ENCODE measurements at places on chromosomes 2 and 18. TPM values are rescaled to one million over a fixed set of nuclear protein-coding genes. Genes with fewer than 3 reads are reported as not detected.

- H3K27me3 ChIP-seq = no peaks in the 10 kb centered on the region
- H3K4me1 ChIP-seq = no peaks in the 10 kb centered on the region
- no peaks in the 10 kb centered on the region for H3K36me3 ChIP-seq
- DNase-seq = no peak
Observed at GRCh38 chr2:218329826-218330593, 26.6 kb upstream of the CATIP start.

- H3K4me3 ChIP-seq = no peak overlapping the region
- H3K4me1 ChIP-seq = no peaks in the 10 kb centered on the region
Observed at GRCh38 chr2:196266855-196267254, 95.5 kb upstream of the STK17B start.

GRCh38 chr2:54194761-54195750 is 61.0 kb downstream of the TSPYL6 start:
- no peaks in the 10 kb centered on the region for H3K36me3 ChIP-seq
- no peaks in the 10 kb centered on the region for H3K27me3 ChIP-seq
- H3K4me1 ChIP-seq = no peaks in the 10 kb centered on the region
- H3K27ac ChIP-seq = no peak overlapping the region
- DNase-seq = no peak

- no peak within 1 kb of the TSS for H3K27ac ChIP-seq
- no peaks in the 10 kb centered on the region for H3K27me3 ChIP-seq
- H3K36me3 ChIP-seq = no peaks in the 10 kb centered on the region
- no peak for DNase-seq
Observed at GRCh38 chr2:218418717-218419458, at the start of gene VIL1. VIL1 (plus strand) TSS chr2:218419123; CDS start chr2:218423779, 4,656 bp downstream.

DNA sequence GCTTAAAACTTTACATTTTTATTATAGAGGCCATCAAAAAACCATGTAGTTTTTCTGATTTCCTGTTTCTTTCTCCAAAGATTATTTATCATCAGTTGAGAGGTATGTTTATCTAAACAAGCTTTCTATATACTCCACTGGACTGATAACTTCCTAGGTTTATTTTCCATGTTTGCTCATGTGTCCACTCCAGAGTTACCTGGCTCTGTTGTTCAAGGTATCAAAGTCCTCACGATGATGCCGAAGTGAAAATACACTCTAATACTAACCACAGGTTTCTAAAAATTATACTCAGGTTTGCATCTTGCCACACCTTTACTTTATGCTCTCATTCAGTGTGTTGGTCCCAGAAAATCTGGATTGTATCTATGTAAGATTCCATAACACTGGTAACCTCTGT is 287.9 kb upstream of the GULP1 start:
- H3K27me3 ChIP-seq = no peaks in the 10 kb centered on the region
- no peak overlapping the region for H3K4me3 ChIP-seq
- no peaks in the 10 kb centered on the region for H3K4me1 ChIP-seq
- H3K36me3 ChIP-seq = no peaks in the 10 kb centered on the region
- DNase-seq = no peak

DNA sequence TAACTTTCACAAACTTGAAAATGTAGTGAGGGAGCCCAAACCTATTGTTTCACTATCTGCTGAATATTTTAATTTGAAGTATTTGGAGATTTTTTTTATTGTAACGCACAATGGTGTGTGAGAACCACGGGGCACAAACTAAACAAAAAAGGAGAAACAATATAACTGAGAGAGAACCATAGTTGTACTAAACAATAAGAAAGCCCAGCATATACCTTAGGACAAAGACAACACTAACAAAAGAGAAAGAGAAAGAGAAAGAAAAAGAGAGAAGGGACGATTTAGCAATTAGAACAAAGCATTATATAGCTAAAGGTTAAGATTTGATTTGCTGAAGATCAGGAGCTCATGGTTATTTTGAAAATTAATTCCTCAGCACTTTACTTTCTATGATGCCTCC is 906.0 kb upstream of the NXPH2 start:
- no peaks in the 10 kb centered on the region for H3K4me1 ChIP-seq
- H3K27me3 ChIP-seq = no peaks in the 10 kb centered on the region
- no peaks in the 10 kb centered on the region for H3K36me3 ChIP-seq
- no peak overlapping the region for H3K4me3 ChIP-seq
- no peak overlapping the region for H3K27ac ChIP-seq

GRCh38 chr2:183723278-183723677 is 599.0 kb downstream of the NUP35 start:
- H3K27ac ChIP-seq = no peak overlapping the region
- no peaks in the 10 kb centered on the region for H3K27me3 ChIP-seq
- DNase-seq = no peak
- no peaks in the 10 kb centered on the region for H3K36me3 ChIP-seq
- no peak overlapping the region for H3K4me3 ChIP-seq

DNA sequence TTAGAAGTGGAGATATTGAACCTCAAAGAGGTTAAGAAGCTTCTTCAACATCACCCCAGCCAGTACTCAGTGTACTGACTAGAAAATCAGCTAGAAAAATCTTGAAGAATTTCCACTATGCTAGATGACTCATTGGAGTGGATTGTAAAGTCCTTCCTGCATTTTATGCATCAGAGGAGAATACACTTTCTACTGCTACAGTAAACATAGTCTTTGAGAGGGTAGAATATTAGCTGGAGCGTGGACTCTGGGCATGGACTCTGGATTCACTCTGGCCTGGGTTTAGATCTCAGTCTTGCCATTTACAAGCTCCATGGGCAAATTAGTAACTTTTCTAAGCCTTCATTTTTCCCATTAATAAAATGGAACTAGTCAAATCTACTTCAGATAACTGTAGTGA is 215.9 kb downstream of the IRS1 start:
- DNase-seq = no peak
- H3K27me3 ChIP-seq = no peaks in the 10 kb centered on the region
- no peak overlapping the region for H3K27ac ChIP-seq
- no peak overlapping the region for H3K4me3 ChIP-seq
- no peaks in the 10 kb centered on the region for H3K36me3 ChIP-seq

DNA sequence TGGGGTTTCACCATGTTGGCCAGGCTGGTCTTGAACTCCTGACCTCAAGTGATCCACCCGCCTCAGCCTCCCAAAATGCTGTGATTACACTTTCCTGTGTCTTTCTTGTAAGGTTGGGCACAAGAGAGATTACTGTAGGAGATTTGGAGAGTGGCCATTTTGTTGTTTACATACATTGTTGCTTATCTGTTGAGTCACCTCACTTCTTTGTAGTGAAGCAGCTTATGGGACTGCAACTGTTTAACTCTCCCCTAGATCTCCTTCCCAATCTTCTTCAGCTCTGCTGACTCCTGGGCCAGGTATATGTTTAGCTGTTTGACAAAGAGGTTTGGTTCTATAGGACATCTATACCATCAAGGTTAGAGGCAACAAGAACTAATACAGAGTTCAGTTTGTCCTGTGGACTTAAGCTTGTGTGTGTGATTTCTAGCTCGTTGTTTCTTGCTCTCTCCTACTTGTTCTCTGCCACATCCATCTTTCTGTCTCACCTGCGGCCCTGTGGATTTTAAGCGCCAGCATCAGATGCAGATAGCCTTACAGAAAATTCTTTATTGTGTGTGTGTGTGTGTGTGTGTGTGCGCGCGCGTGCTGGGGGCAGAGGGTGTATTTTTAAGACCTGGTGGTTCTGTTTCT is 95.4 kb downstream of the HAUS1 start:
- no peak overlapping the region for H3K27ac ChIP-seq
- no peak for DNase-seq
- no peaks in the 10 kb centered on the region for H3K27me3 ChIP-seq
- H3K36me3 ChIP-seq = no peaks in the 10 kb centered on the region

DNA sequence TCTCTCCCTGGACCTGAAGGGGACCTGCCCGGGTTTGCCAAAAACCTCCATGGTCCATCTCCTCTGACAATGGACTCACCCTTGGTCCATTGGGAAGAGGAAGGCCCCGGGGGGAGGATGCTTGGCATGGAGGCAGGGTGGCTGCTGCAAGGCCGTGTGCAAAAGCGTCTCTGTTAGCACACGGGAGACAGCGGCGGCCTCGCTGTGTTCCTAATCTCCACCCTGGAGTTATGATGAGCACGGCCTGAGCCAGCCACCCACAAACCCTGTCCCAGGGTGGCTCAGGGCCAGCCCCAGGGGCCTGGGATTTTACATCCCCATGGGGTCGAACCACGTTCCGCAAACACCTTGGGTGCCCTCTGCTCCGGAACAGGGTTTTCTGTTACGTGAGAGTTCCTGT is 35.8 kb downstream of the AQP12A start:
- H3K36me3 ChIP-seq = no peaks in the 10 kb centered on the region
- H3K4me1 ChIP-seq = no peaks in the 10 kb centered on the region
- H3K27me3 ChIP-seq = no peaks in the 10 kb centered on the region
- no peak for DNase-seq
- H3K4me3 ChIP-seq = no peak overlapping the region

DNA sequence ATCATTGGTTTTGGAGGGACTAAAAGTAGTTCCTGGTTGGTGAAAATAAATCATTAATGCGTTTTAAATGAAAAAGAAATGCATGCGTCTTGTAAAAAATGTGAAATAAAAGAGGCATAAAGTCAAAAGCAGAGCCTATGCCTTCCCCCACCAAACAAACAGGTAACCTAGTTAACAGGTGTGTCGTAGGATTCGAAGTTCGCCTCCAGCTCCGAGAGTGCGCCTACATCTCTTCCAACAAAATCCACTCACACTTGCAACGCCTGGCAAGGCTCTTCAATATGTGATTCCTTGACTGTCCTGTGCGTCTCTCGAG is 677 bp upstream of the SMAD4 start:
- no peaks in the 10 kb centered on the region for H3K36me3 ChIP-seq
- no peak for DNase-seq
- no peaks in the 10 kb centered on the region for H3K4me1 ChIP-seq
- H3K27ac ChIP-seq = peak overlapping the region; percentile 99
- peak overlapping the region; percentile 97 for H3K4me3 ChIP-seq
- no peaks in the 10 kb centered on the region for H3K27me3 ChIP-seq

DNA sequence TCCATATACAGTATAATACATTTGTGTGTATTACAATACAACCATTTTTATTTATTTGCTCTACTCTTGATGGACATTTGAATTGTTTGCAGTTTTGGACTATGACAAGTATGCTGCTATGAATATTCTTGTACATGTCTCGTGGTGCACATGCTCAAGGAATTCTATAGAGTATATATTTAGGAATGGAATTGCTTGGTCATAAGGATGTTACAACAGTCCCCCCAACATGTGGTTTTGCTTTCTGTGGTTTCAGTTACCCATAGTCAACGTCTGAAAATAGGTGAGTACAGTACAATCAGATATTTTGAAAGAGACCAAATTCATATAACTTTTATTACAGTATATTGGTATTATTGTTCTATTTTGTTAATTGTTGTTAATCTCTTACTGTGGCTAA is 24.1 kb upstream of the PLEKHM3 start:
- DNase-seq = no peak
- H3K36me3 ChIP-seq = no peaks in the 10 kb centered on the region
- H3K27ac ChIP-seq = no peak overlapping the region

DNA sequence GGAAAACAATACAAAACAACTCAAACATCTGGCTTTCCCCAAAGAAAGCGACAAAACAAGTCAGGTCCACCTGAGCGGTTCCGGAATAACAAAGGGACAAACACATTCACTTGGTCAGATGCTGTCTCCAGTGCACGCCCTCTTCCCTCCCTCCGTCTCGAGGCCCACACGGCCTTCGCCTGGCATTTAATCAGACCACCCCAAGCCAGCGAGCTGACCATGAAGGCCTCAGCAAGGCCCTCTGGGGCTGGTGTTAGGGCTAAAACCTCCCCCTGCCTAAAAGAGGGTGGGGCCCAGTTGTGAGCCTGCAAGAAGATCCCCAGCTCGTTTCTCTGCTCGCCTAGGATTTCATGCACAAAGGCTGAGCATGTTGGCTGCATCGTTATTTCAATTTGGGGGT is 180.3 kb downstream of the EIPR1 start:
- no peak overlapping the region for H3K27ac ChIP-seq
- no peaks in the 10 kb centered on the region for H3K4me1 ChIP-seq
- H3K36me3 ChIP-seq = no peaks in the 10 kb centered on the region
- DNase-seq = no peak

DNA sequence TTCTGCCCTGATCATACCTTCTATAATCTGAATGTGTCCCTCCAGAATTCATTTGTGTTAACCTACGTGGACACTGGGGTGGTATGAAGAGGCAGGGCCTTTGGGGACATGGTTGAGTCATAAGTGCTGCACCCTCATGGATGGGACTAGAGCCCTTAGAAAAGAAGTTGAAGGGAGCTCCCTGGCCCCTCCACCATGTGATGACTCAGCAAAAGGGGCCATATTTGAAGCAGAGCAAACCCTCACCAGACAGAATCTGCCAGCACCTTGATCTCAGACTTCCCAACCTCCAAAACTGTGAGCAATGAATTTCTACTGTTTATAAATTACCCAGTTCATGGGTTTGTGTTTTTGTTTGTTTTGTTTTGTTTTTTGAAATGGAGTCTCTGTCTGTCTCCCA is 33.4 kb upstream of the CD207 start:
- DNase-seq = no peak
- H3K4me1 ChIP-seq = no peaks in the 10 kb centered on the region

DNA sequence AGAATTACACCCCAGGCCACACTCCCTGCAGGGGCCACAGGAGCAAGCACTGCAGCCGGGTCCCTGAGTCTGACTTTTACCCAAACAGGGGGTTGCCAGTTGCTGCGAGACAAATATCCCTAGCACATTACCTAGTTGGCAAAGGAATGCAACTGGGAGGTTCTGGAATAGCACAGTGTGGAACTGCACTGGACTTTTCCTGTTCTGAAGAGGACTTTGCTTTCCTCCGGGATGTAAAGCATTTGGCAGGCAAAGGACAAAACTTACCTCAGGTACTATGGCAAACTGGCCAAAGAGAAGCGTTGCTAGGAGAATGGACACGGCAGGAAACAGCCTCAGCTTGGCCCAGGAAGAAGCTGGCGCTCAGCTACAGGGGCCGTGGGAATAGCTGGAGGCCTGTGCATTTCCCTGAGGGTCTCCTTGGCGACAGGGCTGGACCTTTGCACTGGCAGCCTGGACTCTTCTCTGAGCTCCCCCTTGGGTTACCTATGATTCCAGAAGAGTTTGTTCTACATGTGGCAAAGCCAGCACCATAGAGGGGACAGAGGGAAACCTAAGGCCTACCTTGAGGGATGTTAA is 45.0 kb downstream of the BCL11A start:
- no peak overlapping the region for H3K4me3 ChIP-seq
- peaks cover 4% of the 10 kb centered on the region for H3K4me1 ChIP-seq
- no peak for DNase-seq
- H3K36me3 ChIP-seq = no peaks in the 10 kb centered on the region
- no peaks in the 10 kb centered on the region for H3K27me3 ChIP-seq

DNA sequence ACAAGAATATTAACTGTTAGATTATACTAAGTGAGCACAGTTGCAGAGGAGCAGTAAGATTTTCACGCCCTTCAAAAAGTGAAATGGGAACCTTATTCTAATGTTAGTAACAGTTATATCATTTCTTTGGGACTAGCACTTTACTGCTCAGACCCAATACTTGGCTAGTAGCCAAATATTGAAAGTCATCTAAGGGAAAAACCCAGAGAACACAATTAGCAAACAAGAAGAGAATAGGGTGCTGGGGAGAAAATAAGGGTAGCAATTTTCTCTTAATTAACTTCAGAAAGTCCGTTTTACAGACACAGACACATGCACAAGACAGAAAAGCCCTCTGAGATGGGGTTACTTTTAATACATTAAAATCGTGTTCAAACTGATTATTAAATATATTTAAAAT is 71.8 kb downstream of the ID2 start:
- no peak overlapping the region for H3K4me3 ChIP-seq
- no peaks in the 10 kb centered on the region for H3K4me1 ChIP-seq
- H3K27ac ChIP-seq = no peak overlapping the region

TMEM169 gene
- total RNA-seq = not detected

FOXD4L1 gene
- total RNA-seq = 0.44 TPM

FANCL gene
- 38.0 TPM for total RNA-seq

OSR1 gene
- total RNA-seq = 40.0 TPM

SLC5A7 gene
- not detected for total RNA-seq

SLC4A5 gene
- total RNA-seq = 9.2 TPM

OSBPL6 gene
- 1.3 TPM for total RNA-seq

All from breast epithelium (tissue), 4 donors.